ENCODE measurements at places on chromosomes 1 and 21.

GRCh38 chr1:34850382-34850781 lies 9.2 kb downstream of the SMIM12 start:
- no peak for DNase-seq

- no peak for DNase-seq
Observed at GRCh38 chr1:230069796-230070195, 2.8 kb downstream of the GALNT2 start.

DNA sequence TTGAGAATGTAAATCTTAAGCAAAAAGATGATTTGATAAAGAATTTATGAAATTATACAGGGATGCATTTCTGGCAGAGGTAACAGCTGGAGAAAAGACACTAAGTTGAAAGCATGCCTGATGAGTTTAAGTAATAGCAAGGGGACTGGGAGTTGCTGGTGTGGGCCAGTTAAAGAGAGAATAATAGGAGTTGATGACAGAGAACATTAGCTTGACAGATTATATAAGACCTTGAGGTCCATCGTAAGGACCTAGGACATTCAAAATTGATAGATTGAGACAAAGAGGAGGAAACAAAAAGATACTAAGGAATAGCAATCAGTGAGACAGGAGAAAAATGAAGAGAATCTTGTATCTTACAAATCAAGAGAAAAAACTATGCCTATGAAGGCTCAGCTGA lies 84.7 kb upstream of the TMPRSS15 start:
- DNase-seq: no peak

DNA sequence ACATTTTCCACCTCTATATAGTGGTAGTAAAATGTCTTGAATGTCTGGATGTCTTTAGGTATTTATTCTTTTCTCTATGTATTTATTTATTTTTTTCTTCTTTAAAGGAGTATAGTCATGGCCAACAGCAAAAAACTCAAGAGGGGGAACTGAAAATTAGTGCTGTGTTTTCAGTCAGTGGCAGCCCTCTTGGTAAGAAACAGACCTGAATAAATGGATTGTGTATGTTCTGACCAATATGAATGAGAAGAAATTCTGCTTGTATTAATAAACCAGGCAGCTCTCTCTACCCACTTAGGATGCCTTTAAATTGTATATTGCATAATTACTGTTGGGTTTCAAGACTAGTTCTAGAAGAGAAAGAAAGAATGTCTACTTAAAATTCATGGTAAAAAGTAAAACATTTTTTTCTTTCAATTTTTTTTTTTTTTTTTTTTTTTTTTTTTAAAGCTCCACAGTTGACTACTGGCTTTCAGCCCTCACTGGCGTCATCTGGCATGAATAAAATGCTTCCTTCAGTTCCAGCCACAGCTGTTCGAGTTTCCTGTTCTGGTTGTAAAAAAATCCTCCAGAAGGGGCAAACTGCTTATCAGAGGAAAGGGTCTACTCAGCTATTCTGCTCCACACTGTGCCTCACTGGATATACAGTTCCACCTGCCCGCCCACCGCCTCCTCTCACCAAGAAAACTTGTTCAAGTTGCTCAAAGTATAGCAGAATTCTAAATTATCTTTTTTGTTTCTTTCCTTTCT lies 101.6 kb downstream of the ZMYM4 start:
- DNase-seq: peak; percentile 42

DNA sequence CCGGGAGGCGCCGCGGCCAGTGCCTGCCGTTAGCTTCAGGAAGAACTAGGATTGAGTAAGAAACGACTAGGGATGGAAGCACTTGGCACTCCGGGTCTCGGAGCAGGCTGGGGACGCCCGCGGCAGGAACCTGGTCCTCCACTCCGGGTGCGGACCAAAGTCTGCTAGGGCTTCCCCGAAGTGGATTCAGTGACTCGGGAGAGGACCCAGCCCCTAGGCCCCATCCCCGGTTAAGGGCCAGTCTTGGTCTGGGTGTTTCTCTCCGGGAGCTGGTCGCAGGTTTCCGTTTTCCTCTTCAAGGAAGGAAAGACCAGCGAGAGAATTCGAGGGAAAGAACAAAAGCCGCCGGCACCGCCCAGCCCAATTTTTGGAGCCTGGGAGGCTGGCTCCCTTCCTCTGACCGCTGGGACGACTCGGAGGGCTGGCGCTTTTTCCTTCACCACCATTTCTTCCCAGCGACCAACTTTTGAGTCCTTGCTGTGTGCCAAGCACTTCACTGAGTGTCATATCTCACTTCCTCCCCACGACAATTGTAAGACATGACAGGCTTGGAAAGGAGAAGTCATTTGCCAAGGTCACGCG lies 16.8 kb upstream of the STMN1 start:
- DNase-seq: no peak

DNA sequence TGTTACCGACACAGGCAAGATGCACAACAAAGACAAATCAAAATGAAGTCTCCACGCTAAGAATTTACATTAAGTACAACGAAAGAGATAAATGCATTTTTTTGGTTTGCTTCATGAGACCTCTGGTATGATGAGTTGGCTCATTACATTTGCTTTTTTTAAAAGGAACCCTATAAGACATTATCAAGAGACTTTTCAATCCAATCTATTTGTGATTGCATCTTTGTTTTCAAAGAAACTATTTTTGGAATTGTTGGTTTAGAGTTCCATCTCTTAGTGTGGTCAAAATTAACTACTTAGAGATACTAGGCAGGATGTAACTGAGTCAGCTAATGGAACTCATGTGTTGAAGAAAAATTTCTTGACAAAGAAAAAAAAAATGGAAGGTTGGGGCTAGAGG lies 200.1 kb downstream of the ZC3H11B start:
- DNase-seq: peak; percentile 30

- DNase-seq: no peak
Observed at GRCh38 chr21:43189936-43190335, 21.1 kb downstream of the CRYAA start.

DNA sequence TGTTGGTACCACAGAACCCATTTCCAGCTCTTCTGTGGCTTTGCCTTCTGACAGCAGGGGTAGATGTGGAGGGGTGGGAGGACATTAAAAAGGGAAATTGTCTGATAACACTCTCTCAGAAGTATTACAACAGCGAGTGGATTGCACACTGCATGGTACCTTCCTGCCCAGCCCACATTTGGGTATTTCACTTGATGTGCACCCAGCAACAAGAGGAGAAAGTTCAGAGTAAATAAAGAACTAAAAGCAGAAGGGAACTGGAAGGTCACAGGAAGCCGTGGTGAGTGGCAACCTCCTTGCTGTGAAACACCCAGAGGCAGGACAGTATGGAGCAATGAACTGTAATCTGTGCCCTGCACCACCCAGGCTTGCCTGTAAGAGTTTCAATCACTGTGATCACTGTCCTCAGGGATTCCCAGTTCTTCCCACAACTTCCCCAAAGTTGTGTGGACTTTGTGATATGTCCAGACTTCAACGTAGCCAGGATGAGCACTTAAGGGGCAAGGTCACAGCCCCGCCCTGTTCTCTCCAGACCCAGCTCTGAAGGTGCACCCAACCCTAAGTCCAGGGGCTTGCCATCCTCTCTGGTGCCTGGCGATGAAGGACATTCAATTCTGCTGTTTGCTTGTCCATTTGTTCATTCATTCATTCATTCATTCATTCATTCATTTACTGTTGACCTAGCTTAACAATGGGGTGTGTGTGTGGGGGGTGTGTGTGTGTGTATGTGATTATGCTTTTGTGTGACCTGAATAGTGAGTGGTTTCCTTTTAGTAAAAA lies 18.7 kb upstream of the F5 start:
- DNase-seq: no peak

DNA sequence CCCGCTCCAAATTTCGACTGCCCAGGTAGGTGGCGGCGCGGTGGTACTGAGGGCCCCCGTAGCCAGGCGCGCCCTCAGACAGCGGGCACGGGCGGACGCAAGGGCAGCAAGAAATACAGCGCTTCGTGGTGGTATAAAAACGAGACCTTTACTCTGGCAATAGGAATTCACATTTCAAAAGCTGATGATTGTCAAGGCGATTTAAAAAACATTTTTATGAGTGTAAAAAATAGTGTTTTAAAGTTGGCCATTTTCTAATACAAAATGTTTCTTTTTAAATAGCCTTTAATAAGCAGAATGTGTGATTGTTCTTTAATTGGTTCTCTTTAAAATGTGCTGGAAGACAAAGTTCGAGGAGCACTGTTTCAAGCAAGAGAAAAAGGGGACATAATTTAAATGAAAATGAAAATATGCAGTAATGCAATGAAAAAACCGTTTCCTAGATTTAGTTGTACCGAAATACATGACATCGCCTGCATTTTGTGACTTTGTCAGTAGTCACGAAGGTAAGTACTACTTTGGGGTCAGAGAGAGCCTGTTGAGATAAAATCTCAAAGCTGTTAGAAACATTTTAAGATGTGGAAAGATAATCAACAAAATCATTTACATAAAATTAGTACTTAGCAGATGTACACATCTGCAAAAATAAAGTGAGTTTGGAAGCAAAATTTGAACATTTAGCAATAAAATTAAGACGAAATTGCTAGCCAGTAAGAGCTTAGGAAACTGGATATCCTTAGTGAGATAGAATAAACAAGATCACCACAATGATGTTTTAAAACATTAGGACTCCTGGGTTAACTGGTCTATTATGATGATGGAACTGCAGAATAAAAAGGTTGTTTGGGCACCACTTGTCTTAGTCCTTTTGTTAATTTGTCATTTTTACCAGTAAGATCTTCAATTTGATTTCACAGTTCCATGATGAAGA lies 1.1 kb upstream of the PSMG1 start:
- no peak for DNase-seq

DNA sequence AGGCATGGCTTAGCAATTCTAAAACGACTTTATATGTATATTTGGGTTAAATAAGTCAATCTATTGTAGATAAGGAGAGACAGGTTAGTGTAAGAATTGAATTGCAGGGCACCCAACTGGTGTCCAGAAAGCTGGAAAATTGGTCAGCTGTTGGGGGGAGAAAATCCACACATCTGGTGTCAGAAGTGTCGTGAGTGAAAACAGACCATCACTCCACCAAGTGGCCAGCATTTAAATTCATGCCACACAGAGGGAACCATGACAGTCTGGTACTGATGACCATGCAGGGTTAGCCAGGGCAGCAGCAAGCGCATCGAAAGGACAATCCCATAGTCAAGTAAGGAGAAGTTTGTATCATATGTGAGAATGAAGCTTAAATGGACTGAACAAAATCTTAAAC lies 11.7 kb downstream of the LAX1 start:
- DNase-seq: no peak

DNA sequence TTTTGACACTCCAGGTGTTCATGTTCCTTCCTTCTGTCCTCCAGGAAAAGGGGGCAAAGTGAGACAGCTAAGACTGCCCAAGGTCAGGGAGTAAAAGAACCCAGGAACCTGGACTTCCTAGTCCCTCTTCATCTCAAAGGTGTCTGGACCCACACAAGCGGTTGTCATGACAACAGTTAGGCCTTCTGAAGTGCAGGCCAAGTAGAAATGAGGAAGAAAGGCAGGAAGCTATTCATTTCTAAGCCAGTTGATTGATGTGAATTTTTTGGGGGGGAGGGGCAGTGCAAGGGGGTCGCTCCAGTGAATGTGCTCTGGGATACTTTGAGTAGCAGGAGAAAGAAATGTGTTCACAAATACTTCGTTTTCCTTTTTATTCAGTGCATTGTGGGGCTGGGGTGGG lies 114.3 kb downstream of the NAV1 start:
- DNase-seq: no peak

GRCh38 chr1:239718571-239718970 lies 332.2 kb downstream of the CHRM3 start:
- no peak for DNase-seq

- peak; percentile 32 for DNase-seq
Observed at GRCh38 chr1:204837440-204838084, 33.1 kb upstream of the NFASC start.

GRCh38 chr1:17687145-17687544 lies 68.0 kb upstream of the ACTL8 start:
- no peak for DNase-seq

GRCh38 chr1:181077576-181078242 lies 10.8 kb upstream of the IER5 start:
- DNase-seq: no peak

DNA sequence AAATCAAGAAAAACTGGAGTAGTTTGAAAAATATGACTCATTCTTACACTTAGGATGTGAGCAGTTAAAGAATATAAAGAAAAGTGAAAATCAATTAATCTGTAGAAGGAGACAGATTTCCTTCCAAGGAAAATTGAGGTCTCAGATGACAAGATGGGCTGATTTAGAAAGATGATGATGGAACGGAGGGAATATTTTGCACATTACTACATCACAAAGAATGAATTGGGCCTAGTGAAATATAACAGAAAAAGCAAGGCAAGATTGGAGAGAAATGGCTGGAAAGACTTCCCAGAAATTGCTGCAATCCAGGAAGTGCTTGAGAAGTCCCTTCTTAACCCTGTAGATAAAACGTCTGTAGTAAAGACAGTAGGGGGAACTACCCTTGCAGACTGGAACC lies 169.1 kb upstream of the SYT6 start:
- no peak for DNase-seq

DNA sequence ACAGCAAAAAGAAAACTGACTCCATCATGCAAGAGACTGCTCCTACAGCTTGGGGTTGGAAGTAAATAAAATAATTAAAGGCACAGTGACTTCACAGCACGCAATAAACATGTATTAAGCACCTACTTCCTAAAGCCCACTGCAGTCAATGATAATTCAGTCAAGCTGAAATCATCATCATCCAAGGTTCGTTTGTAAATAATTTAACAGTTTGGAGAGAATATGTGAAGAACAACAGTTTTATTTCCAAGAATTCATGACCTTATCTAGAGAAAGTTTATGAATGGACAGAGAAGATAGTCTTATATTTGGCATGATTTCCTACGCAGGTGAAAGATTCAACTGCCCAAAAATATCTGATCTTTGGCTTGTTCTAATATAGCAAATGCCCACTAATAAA lies 86.8 kb downstream of the SMYD3 start:
- DNase-seq: no peak

DNA sequence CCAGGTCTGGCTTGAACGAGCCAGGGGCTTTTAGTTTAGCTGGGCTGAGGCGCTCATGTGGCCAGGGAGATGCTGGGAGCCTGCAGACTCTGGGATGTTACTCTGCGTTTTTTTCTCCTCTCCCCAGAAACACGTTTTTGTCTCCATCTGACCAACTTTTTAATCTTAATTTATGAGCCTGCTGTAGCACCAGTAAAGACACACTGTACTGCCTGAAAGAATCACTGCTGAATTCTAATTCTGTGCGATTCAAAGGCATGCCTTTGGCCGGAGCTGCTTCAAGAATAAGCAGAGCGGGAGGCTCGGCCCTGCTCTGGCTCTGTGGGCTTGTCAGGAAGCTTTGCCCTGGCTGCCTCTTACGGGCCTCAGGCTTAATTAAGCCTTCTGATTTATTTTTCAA lies 129.5 kb downstream of the CAMTA1 start:
- no peak for DNase-seq

GRCh38 chr1:51301152-51301843 lies 29.1 kb downstream of the TTC39A start:
- DNase-seq: no peak

DNA sequence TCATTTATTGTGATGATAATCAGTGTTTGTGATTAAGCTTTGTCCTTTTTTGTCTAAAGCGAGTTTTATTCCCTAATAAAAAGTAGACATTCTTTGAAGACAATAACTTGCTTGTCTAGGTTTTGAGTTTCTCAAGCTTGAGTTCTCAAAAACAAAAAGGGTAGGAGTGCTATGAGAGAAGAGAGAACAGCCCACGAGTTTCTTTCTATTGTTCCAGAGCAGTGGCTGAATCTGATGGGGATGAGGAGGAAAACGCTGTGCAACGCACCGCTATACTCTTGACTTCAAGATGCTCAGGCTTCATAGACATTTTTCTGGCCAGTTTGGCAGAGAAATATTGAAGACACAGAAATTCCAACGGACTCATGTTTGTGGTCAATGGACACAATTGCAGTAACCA lies 669.8 kb upstream of the B3GALT2 start:
- no peak for DNase-seq

- no peak for DNase-seq
Observed at GRCh38 chr1:65722461-65722860, 70.2 kb upstream of the PDE4B start.
